ENCODE measurements at places on chromosomes 5 and 9.

DNA sequence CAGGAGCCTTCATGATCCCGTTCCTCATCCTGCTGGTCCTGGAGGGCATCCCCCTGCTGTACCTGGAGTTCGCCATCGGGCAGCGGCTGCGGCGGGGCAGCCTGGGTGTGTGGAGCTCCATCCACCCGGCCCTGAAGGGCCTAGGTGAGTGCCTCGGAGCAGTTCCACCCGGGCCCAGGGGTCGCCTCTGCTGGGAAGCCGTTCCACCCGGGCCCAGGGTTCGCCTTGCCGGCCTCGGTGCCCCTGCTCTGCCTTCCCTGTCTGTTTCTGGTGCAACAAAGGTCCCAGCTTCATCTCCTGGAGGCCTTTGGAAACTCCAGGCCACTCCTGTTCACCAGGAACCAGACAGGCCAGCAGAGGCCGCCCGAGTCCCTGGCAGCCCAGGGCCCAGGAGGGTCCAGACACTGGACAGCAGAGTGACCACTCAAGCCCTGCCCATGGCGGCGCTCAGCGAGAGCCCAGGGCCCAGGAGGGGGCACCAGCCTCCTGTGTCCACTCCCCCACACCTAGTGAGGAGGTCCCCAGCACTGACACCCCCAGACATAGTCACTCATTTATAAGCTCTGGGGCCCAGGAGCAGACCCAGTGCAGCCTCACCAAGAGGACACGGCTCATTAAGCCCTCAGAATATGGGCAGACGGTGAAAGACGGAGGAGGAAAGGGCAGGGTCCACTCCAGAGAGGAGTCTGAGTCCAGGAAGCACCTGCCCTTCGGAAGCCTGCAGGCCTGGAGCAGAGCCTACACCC lies 7.5 kb downstream of the SLC6A19 start:
- no peak for DNase-seq

GRCh38 chr5:89457411-89458331 lies 574.7 kb upstream of the MEF2C start:
- DNase-seq, result no peak

GRCh38 chr9:129138144-129138462 lies 26.9 kb downstream of the PTPA start:
- DNase-seq, result no peak

GRCh38 chr9:90925581-90926257 lies 124.1 kb downstream of the SYK start:
- DNase-seq, result no peak

GRCh38 chr5:168477060-168477459 lies 9.2 kb upstream of the RARS1 start:
- no peak for DNase-seq

DNA sequence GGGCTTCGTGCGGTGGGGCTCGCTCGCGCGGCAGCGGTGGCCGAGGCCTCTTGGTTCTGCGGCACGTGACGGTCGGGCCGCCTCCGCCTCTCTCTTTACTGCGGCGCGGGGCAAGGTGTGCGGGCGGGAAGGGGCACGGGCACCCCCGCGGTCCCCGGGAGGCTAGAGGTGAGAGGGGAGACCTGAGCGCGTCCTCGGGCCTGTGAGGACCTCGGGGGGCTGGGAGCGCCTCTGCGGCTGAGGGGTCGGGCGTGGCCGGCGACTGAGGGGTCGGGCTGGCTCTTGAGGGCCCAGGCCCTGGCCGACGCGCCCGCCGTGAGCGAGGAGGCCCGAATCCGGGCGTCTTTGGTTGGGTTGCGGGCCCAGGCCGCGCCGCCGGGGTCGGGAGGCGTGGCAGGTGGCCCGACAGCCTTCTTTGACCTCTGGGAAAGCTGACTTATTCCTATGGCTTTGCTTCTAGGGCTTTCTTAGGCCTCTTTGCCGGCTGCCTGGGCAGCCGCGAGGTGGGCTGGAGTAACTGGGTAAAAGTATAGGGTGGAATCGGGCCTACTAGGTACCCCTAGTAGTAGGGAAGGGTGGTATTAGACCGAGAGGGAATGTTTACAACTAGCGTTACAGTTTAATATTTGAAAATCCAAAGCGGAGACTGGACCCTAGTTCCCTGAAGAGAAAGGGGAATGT lies at the start of gene CANX:
TSS of gene CANX (plus strand) at position 33 of the 681 bp plus-strand sequence. CDS start 6,715 bp downstream, outside the sequence.
- DNase-seq, result no peak

DNA sequence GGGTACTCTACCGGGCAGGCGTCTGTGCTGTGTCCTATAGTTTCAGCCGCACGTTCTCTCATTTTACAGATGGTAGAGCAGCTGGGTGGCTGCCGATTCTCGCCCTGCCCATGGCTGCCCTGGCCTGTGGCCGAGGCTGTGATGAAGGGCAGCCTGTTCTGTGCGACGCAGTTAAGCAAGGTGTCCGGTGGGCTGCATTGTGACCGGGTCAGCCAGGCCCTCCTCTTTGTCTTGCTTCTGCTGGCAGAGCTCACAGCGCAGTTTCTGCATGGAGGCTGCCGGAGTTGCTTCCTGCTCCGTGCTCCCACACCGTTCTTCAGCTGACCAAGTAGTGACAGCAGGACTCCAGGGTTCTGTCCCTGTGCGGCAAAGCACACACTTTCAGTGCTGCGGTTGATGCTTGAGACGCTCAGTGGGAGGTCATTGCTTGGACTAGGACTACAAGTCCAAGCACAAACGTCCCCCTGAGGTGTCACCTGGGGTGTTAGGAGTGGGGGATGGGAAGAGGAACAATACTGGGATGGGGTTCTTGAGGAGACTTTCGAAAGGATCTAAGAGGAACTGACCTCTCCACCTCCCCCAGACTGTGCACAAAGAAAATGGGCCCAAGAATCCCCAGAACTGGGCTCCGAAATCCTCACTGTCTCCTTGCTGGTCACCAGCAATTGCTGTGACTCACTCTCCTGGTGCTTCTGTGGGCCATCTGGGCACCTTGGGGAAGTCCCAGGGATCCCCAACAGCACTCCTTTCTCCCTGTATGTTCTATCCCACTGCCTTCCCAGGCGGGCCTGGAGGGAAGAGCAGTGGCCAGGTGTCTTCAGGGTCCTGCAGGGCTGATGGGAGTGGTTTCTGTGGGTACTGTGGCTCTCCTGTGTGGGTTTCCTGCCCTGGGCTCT lies 58.2 kb downstream of the GADD45G start:
- DNase-seq, result no peak

DNA sequence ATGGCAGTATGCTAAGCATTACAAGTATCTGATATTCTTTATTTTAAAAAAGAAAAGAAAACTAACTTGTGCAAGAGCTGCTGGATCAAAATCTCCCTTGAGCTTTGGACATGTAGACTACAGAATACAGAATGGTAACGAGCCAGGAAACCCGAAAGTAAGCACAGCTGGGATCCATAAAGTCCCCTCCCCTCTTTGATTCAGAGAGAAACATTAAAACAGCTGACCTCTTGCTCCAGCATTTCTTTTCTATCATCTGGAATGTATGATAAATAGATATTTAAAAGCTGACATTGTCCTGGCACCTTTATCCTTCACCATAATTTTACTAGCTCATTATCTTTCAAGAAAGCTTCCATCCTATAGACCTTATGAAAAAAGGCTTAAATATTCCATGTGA lies 28.2 kb upstream of the LPAR1 start:
- no peak for DNase-seq

GRCh38 chr9:28073270-28073669 lies 500.0 kb upstream of the C9orf72 start:
- DNase-seq, result no peak

DNA sequence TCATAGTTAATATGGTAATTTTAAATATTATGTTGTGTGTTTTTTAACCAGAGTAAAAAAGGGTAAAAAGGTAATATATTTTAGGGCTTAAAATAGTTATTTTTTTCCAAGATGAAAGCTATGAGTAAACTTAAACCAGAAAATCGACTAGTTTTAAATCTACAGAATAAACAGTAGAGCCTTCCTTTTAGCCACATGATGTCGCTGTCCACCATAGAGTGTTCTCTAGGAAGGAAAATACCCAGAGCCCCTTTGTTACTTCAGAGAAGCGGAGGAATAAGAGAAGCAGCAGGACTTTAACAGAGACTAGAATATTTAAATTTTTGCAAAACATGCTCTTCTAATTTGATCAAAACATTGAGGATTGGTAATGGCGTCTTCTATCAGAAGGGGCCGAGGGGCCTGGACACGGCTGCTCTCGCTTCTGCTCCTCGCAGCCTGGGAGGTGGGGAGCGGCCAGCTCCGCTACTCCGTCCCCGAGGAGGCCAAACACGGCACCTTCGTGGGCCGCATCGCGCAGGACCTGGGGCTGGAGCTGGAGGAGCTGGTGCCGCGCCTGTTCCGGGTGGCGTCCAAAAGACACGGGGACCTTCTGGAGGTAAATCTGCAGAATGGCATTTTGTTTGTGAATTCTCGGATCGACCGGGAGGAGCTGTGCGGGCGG lies at the start of gene PCDHA2:
TSS of gene PCDHA2 (plus strand) at position 258 of the 664 bp plus-strand sequence.
- DNase-seq, result no peak

DNA sequence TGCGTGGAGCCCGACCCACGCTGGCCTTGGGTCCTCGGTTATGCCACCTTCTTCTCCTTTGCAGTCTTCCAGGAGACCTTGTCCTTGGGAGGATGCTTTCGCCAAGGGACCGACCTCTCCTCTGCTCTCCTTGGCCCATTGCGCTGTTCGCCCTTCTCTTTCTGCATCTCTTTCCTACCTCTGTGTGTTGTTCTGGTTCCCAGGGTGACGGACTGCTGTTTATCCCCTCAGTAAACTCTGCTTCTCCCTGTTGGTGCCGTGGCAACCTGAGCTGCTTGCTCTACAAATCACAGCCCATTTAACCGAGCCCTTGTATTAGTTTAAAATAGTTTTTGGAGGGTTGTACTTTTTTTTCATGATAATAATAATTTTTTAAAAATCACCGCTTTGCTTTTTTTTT lies 97.9 kb downstream of the DAPK1 start:
- no peak for DNase-seq

DNA sequence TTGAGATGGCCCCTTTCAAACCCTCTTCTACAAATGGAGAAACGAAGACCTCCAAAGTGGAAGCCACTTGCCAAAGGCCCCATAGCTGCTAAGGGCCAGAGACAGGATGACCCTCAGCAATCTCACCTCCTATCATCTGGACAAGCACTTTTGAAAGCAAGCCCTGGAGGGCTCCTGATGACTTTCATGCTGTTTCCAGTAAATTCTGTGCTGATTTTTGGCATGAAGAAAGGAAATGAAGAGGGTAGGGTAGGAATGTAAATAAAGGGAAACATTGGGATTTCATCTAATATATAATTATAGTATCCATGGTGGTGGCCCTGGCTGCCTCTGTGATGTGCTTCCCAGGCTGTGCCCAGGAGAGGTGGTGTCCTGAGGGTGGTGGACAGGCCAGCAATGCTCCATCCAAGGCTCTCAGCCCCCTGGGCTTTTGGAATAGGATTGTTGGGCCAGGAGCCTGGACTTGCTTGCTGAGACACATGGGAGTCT lies 208.0 kb upstream of the TRIM32 start:
- DNase-seq, result no peak

GRCh38 chr5:86748538-86749105 lies 130.9 kb downstream of the COX7C start:
- DNase-seq, result no peak

DNA sequence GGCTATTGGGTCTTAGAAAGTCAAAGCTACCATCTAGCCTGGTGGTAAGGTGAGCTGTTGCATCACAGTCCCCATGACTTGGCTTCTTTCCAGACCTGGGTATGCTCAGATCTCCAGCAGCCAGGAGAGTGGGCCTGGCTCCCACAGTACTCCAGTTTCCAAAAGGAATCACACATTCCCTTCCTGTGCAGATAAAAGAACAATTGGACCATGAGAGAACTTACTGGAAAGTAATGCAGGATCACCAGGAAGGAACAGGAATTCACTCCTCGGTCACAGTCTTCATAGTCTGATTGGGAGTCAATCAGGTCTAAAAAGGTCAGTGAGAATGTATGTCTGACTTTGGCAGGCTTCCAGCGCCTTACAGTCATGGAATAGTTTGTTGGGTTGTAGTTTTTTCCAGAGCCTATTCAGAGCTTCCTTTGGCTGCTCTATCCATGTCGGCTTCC lies 47.8 kb upstream of the CD180 start:
- DNase-seq, result no peak

DNA sequence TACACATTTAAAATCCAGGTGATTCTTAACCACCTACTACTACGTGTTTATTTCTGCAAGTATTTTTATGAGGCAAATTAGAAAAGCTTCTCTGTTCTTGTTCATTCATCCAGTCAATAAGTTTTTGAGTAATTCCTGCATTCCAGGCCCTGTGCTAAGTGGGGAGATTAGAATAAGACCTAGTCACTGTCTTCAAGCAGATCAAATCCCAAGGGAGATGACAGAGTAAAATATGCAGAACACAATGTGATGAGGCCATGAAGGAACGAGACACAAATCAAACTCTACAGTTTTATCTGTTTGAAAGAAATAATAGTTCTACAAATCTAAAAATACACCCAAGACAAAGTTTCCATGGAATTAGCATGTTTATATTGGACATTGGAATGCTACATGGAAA lies 158.8 kb downstream of the CEP120 start:
- DNase-seq, result no peak

DNA sequence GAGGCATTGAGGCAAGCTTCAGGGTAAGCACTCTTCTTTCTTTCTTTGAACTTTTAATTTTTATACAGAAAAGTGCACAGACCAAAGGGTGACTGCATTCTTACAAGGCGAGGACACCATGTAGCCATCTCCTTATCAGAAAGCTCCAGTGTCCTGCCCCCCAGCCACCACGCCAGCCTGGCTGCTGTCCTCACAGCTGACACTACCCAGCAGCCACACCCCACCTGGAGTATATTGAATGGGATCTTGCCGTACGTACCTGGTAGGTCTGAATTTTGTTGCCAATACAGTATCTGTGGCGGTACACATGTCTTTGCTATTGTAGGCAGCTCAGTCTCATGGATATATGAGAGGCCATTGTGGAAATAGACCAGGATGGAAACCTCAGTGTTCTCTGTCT lies 284.0 kb upstream of the IRX2 start:
- DNase-seq, result no peak

DNA sequence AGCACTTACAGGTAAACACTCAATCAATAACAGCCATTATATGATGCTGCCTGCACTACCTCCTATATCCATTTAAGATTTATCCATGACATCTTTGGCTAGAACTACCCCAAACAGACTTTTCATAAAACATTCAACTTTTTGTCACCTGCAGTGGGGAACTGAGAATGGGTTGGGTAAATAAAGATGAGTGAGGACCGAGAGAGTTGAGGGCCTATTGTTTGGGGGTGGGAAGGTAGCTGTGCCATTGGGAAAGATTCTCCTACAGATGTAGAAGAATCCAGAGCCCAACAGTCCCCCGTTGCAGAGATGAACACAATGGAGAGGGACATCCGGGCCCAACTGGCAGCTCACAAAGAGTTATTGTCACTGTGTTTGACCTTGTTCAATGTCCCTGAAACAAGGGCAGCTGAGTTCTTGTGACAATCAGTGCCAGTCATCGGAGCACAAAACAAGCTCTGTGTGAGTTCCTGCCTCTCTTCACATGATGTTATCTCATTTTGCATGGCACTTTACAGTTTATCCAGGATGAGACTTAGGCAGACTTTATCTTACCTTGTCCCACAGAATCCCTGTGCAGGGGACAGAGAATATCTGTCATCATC lies 11.5 kb upstream of the SLC31A2 start:
- no peak for DNase-seq

Measured in stimulated activated CD8-positive, alpha-beta memory T cell treated with anti-CD3 and anti-CD28 coated beads, Interleukin-7, amount 100 ng/mL, for 24 hours (primary cell).